GOT3 (cell line): ENCODE measurements at places on chromosomes 3 and 15.

DNA sequence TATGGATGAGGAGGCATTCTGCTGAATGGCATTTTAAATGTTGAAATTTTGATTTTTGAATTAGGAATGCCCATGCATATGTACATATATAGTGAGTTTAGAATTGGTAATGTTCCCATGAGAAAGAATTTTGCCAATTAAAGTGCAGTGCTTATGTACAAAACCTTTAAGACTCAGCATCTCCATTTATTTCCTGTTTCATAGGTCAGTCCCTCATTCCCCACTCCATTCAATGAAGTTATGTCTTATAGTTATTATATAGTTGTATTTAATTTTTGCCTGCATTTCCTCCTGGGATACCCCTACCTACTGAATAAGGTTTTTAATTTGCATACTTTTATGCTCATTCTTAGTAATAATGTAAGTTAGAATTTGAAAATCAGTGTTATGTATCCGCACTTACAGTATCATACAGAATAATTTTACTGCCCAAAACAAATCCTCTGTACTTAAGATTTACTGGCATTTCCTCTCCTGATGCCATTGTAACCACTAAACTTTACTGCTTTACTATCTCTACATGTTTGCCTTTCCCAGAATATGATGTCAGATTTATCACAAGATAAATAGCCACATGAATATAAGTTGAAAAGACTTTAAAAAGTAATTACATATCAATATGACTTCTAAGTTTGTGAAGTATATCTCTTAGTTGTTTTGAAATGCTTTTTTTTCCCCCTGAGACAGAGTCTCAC, 389.1 kb upstream of the NDN start:
- no peak for DNase-seq

- DNase-seq = no peak
Measured at GRCh38 chr3:70999730-71000129, 583.8 kb downstream of the FOXP1 start.

GRCh38 chr3:110062716-110063115, 725.4 kb upstream of the DPPA4 start:
- no peak for DNase-seq

DNA sequence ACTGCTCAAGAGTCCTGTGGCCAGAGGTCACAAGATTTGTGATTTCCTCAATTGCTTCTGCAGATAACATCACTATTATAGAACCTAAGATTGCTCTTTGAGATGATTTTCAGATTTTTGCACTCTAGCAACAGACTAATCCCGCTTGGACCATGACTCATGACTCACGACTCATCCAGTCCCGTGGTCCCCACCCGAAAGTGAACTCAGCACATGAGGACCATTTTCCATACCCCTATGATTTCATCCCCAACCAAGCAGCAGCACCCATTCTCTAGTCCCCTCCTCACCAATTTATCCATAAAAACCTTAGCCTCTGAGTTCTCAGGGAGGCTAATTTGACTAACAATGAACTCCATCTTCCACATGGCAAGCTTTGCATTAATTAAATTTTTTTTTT, 106.3 kb upstream of the ALCAM start:
- no peak for DNase-seq

- no peak for DNase-seq
Measured at GRCh38 chr15:52730173-52730572, 51.0 kb upstream of the ATOSA start.

DNA sequence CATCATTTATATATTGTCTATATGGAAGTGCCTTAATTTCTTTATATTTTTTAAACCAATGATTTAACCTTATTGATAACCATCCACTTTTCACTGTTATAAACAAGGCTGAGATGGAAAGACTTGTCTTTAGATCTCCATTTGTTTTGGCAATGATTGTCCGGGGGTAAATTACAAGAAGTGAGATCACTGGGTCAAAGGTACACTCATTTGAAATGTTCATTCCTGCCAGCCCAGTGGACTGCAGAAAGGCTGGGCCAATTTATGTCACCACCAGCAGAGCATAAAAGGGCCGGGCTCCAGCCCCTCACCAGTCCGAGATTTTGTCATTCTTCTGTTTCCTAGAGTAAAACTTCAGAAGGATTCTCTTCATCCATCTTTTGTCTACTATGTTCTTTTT, 93.6 kb upstream of the NEO1 start:
- no peak for DNase-seq

DNA sequence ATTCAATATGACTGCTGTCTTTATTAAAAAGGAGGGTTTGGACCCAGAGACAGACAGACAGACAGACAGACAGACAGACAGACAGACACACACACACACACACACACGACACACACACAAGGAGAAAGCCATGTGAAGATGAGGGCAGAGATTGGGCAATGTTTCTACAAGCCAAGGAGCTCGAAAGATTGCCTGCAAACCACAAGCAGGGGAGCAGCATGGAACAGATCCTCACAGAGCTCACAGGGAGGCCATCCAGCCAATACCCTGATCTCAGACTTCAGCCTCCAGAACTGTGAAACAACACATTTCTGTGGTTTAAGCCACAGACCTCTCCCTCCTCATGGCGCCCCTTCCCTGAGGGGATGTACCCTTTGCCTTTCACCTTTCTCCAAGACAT, 35.8 kb upstream of the ABHD2 start:
- no peak for DNase-seq

DNA sequence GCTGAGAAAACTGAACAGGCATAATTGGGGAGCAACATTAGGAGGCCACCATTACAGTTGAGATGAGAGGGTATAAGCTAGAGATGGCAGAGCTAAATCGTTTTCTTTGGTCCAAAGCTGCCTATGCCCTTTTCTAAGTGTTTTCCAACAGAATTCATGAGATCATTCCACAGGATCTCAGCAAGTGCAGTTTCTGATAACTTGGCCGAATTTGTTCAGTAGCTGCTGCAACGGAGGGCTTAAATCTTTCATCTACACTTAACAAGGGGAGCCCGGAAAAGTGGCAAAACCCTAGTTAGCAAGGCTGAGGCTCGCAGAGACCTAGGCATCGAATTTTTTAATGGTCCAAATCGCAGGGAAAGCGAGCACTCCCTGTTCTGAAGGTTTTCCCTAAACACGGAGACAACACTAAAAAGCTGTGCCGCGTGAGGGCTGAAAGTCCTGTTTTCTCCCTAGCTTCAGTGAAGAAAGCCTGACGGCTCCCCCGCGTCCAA, 531 bp upstream of the BLOC1S6 start:
- DNase-seq = no peak

- DNase-seq = no peak
Measured at GRCh38 chr3:1087066-1087560, 5.7 kb upstream of the CNTN6 start.

- DNase-seq = no peak
Measured at GRCh38 chr15:35080226-35080625, 4.9 kb downstream of the NANOGP8 start.

DNA sequence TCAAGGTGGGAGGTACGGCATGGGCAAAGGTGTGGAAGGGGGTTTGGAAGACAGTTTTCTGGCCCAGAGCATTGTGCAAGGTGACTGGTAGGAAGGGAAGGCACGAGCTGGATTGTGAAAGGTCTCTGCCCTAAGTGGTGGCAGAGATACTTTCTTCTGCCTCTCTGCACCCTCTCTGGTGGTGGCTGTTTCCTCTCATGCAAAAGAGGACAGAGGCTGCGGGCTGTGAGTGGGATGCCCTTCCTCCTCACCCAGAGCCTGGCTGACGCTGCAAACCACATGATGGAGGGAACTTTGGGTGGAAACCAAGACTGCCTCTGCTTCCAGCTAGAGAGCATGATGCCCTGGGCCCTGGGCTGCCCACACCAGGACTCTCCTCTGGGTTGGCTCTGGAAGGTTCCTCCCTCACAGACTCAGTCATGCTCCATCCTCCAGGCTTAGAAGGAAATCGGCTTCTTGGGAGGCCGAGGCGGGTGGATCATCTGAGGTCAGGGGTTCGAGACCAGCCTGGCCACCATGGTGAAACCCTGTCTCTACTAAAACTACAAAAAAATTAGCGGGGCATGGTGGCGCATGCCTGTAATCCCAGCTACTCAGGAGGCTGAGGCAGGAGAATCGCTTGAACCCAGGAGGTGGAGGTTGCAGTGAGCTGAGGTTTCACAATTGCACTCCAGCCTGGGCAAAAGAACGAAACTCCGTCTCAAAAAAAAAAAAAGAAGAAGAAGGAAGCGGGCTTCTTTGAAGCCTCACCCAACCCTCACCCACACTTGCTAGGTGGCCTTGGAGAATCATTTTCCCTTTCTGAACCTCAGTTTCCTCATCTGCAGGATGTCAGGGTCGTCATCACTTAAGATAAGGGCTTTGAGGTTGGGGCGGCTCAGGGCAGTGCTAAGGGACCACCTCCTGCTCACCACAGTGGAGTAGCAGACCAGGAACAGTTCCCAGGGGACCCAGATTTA, 8.3 kb downstream of the PSTPIP1 start:
- no peak for DNase-seq

- no peak for DNase-seq
Measured at GRCh38 chr3:42490243-42490642, 12.2 kb upstream of the VIPR1 start.

DNA sequence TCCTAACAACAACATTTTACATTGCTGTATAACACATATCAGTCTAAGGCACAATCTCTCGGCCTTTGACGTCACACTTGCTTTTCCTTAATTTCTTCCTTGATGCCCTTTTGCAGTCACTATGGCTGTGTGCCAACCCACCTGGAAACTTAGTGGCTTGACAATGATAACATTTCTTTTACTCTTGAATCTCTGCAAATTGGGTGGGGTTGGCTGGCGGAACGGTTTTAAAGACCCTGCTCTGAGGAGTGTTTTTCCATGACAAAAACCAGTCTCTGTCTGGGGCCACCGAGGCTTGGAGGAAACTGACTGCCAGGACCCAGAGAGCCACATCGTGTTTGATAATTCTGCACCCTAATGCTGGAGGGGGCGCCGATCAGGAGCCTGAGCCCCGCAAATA, 115.6 kb downstream of the KLF13 start:
- DNase-seq = no peak

GRCh38 chr3:184366619-184367289, 5.2 kb downstream of the POLR2H start:
- DNase-seq = no peak
